ENCODE measurements at places on chromosomes 3 and 15.
A peak's percentile ranks its signal among the peaks of the same experiment; 100 is the strongest.

DNA sequence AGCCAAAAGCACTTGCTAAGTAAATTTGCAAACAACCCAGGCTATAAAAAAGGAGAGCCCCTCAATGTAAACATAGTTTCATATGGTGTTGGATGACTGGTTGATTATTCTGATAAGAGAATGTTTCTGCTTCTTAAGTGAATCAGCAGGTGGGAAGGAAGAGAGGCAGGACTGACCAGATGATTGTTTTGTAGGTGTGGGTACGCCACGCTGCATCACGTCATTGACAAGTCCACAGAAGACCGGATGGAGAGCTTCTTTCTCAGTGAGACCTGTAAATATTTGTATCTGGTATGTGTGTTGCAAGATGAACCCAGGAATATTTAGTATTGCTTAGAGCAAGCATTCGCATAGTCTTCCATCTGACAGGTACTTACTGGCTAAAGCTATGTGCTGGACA is 23.4 kb downstream of the EDEM1 start:
- no peak for DNase-seq

GRCh38 chr3:157387708-157388435 is 48.8 kb upstream of the PTX3 start:
- DNase-seq = no peak

GRCh38 chr3:32876920-32877319 is 59.1 kb downstream of the TRIM71 start:
- DNase-seq = no peak

DNA sequence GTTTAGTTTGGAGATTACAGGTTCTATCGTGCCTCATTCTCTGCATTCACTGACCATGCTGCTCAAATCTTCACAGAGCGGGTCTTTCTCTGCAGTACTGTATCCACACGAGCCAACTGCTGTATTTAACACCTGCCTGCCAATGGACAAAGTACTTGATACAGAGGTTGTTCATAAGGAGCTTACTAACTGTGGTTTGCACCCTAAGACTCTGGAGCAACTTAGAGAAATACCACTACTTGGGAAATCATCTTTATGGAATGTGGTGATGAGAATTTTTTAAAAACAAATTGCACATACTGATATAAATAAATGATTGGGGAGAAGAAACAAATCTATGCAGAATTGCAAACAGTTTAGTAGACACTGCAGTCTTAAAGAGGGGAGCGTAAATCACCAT is 90.0 kb downstream of the PPP2R3A start:
- DNase-seq = no peak

- no peak for DNase-seq
Measured at GRCh38 chr15:83474578-83474977, 27.4 kb downstream of the SH3GL3 start.

GRCh38 chr3:78870484-78870883 is 897.3 kb downstream of the ROBO1 start:
- DNase-seq = no peak

- peak; percentile 57 for DNase-seq
Measured at GRCh38 chr15:38696109-38696727, 131.6 kb upstream of the RASGRP1 start.

- no peak for DNase-seq
Measured at GRCh38 chr3:126607214-126607908, 47.6 kb downstream of the TXNRD3 start.

- DNase-seq = no peak
Measured at GRCh38 chr3:167892205-167892604, 156.7 kb downstream of the SERPINI1 start.

GRCh38 chr15:73333001-73333400 is 35.8 kb downstream of the HCN4 start:
- DNase-seq = no peak

- no peak for DNase-seq
Measured at GRCh38 chr3:5296362-5296761, 108.9 kb downstream of the EDEM1 start.

DNA sequence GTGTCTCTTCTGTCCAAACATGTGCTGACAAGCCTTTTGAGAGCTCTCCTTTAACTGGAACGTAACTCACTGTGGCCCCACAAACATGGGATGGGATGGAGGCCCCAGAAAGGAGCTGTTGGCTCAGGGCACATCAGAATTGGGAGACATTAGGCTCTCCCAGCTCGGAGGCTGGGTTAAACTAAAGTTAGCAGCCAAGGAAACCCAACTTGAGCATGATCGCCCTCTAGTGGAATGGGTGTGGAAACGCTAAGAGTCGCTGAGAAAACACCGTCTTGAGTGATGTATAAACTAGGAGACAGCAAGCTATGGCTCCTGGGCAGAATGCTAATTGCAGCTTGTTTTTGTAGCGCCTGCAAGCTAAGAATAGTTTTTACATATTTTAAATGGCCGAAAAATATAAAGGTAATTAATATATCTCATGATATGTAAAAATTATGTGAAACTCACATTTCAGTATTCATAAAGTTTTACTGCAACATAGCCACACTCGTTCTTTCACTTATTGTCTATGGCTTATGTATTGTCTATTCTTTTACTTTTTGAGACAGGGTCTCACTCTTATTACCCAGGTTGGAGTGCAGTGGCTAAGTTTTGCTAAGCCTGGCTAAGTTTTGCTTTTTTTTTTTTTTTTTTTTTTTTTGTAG is 138.8 kb upstream of the HACD2 start:
- peak; percentile 18 for DNase-seq

DNA sequence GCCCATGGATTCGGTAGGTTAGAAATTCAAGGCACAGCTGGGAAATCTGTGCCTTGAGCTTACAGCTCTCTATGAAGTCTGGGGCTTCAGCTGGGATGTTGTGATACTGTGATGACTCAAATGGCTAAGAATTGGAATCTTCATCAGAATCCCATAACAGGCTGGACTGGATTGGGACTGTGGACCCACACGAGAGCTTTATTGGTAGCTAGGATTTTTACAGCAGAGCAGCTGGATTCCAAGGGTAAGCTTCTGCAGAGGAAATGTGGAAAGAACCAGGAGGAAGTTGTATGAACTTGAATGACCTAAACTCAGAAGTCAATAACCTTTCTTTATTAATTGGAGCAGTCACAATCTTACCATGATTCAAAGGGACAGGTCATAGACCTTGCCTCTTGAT is 1187.1 kb downstream of the ROBO1 start:
- DNase-seq = no peak

GRCh38 chr15:80641384-80641783 is 53.7 kb upstream of the ABHD17C start:
- DNase-seq = no peak

DNA sequence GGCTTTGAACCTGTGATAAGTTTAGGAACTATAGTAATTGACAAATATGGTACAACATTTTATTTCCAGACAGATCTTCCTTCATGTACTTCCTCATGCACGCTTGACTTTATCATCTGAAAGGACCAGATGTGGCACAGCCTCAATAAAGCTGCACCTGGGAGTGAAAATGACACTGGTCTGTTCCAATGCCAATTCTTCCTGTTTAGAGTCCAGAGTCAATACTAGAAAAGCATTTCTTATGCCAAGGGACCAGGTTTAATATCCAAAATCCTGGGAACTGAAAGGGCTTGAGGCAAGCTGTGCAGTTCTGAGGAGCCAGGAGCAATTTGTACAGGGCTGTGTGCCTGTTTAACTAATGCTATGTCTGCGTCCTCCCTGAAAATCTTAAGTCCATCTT is 15.3 kb downstream of the DPH6 start:
- DNase-seq = no peak

DNA sequence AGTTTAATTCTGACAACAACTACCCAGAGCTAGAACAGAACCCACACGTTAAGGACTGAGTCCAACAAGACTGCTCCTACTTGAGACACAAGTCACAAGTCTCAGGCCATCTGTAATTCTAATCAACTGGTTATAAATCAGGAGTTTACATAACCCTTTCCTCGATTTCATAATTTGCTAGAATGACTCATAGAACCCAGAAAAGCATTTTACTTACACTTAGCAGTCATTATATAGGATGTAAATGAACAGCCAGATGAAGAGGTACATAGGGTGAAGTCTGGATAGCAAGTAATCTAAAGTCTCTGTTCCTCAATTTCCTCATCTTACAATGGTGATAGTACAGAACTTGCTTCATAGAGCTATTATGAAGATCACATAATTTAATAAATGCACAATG is 1018.2 kb downstream of the DIPK2A start:
- DNase-seq = no peak

DNA sequence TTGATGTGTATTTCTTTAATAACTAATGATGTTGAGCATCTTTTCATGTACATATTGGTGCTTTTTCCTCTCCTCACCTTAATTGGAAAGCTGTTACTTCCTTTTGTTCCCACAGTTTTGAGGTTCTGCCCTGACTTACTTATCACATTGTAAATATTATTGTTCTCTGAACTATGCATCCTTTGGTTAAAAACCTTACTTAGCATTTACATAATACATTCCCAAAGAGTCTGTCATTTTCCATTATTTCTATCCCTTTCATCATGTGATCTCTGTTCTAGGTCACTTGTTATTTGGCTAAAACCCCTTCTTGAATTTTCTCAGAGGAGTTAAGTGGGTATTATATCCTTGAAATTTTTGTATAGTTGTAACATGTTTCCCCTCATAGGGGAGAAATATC is 33.0 kb downstream of the SLC12A6 start:
- DNase-seq = no peak

DNA sequence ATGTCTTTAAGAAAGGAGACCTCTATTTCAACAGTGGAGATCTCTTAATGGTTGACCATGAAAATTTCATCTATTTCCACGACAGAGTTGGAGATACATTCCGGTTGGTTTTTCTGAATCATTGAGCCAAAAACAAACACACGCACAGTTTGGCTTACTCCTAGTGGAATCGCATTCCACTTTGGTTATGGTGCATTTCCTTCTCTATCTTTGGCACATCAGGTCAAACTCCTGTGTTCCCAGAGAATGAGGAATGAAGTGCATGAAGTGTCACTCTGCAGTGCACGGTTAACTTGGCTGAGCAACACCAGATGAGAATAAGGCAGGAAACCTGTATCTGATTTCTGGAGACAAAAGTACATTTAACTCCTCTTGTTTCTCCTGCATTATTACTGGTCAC is 38.5 kb downstream of the HDC start:
- no peak for DNase-seq

GRCh38 chr3:13023235-13023970 is 49.8 kb downstream of the IQSEC1 start:
- no peak for DNase-seq

DNA sequence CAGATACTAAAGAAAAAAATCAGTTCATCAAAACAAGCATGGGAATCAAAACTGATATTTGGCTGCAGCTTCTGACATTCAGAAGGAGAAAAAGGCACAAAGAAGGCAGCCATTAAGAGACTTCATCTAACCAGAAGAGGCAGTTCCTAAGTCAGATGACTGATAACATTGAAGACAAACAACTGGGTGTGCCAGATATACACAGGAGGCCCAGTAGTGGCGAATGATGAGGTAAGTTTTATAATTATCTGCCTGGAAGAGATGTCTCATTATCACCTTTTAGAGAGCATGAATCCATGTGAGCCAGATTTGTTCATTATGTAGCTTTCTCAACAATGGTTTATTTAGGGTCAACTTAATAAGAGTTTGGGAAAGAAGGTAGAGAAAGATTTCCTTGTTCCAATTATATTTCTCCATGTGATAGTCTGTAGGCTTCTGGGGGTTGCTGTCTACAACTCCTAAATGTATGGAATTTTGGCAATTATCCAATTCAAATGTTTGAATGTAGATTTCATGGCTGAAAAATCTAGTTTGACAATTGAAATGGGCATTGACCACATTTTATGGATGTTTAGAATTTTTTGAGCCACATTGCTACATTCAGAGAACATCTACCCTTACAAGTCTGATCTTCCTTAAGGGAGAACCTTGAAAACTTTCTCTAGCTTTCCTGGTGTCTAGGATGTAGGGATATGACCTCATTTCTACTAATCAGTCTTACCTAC is 50.4 kb upstream of the RASGRF1 start:
- DNase-seq = no peak

DNA sequence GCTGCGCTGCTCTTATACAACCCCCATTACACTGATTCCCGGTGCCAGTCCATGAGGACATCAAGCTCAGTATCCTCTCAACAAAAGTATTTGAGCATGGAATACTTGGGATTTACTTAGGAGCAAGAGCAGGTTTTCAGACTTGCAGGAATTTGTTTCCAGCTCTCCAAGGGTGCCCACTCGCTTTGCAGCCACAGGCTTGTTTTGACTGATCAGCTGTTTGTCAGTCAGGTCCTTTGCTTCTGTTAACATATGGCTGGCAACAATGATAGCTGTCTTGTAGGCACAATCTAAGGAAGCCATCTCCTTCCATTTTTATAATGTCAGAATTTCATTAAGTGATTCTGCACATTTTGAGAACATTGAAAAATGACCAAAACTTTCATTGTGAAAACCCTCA is 38.2 kb upstream of the MCF2L2 start:
- DNase-seq = no peak

- no peak for DNase-seq
Measured at GRCh38 chr3:188956839-188957489, 214.8 kb upstream of the TPRG1 start.

DNA sequence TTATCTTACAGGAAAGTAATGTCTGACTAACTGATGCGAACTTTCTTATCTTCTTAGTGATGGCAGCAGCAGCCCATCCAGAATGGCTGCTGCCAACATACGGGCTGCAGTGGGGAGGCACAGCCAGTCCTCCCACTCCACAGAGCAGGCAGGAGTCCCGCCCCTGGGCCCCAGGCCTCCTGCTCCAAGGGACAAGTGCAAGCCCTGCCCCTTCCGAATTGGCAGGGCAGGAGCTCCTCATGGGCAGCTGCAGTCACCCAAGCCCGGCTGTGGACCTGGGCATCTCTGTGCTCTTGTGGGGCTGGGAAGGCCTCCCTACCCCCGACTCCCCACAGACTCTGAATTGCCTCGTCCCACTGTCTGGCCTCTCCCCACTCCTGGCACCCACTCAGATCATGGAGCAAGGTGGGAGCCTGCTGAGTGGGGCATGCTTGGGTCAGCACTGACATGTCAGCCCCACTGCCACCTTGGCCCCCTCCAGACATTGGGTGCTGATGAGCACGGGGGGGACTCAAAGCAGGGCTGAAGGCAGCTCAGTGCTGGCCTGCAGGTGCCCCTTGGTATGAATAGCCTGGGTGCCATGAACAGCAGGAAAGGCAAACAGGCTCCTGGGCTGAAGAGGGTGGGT is 618.9 kb upstream of the KCNMB2 start:
- no peak for DNase-seq

DNA sequence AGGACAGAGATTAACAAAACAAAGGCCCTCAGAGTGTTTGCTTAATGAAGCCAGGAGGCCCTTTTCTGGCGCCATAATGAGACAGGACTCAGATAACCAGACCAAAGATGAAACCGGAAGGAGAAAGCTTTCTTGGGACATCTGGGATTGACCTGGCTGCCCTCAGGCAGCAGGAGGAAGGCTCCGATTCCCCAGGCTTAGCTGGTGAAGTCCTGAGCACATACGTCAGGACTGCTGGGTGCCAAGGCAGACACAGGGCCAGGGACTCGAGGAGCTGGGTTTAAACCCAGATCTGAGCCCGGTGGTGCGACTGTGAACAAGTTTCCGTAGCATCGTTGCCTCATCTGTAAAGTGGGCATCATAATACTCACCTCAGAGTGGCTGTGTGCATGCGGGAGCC is 36.7 kb upstream of the HRH1 start:
- DNase-seq = no peak

DNA sequence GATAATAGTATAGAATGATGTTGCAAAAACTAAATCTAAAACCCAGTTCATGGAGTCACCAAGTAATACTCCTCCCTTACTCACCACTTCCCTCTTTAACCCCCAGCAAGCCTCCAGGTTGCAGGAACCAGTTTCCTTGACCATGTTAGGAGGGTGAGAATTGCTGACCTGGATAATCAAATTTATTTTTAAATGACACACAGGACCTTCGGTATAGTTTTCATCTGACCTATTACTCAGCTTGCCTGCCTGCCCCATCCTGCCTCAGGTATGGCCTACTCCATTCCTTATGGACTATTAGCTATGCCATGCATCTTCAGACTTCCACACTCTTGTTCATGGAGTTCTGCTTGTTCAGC is 883 bp downstream of the RTP4 start:
- no peak for DNase-seq
